ENCODE measurements at places on chromosomes 5 and 9.

GRCh38 chr5:54120473-54120872 is 189.9 kb downstream of the ARL15 start:
- DNase-seq: no peak

- no peak for DNase-seq
These were observed 59.0 kb downstream of the USP20 start for GRCh38 chr9:129894120-129894823.

- DNase-seq: no peak
These were observed 325.6 kb downstream of the PRELID2 start for GRCh38 chr5:145509336-145510136.

DNA sequence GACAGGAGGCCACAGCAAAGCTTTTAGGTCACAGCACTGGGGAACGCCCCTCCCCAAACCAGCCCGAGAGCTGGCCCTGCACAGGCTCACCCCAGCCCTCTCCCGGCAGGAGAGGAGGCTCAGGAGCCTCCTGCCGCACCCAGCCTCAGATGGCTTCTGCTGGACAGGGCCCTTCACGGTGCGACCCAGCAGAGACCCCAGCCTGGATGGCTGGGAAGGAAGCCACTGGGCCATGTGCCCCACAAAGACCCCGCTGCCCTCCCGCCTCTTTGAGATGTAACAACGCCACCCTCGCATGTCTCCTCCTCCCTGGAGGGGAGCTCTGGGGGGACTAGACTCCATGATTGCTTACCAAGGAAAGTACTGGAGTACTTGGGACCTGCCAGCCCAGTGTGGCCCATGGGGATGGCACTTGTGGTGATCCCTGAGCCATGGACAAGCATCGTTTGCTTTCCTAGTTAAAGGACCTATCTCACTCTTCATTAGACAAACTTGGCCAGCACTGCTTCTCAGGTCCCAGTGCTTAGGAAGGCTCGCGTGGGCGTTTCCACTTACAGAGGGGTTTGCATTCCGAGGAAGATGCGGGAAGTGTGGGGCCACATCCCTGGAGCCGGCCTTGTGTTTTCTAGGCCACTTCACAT is 9.0 kb downstream of the MYMK start:
- no peak for DNase-seq

- no peak for DNase-seq
These were observed 314.5 kb upstream of the RFX3 start for GRCh38 chr9:3840311-3840710.

DNA sequence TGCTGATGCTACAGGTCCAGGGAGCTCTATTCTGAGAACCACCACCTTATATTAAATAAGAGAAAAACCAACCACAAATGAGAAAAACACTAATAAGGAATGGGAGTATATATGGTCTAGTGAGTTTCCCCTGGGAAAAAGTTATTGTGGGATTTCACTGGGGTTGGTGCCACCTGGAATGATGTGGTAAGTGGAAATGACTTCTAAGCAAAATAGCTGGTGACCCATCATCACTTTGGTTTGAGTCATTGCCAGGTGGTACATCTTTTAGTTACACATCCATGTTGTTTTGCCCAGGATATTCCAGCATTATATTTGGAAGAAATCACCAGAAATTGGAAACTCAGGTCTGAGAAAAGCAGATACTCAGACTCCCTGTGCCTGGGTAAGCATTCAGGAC is 437.3 kb downstream of the DTWD2 start:
- DNase-seq: no peak

GRCh38 chr5:112735702-112736101 is 2.0 kb upstream of the APC start:
- no peak for DNase-seq

DNA sequence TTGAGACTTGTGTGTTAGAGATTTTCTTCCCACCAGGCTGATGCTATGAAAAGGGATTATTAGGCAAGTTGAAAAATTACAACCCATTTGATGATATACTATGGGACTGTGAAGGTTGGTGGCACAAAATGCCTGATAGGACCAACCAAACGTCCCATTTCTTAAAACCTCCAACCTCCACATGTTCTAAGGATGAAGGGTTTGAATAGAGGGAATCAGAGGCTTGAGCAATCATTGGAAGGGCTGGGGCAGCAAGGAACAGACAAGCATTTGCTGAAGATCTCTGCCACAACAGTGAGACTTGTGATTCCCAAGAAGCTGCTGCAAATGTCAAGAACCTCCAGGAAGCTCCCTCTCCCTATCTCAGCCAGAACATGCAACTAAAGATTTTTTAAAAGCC is 283.1 kb downstream of the ELAVL2 start:
- no peak for DNase-seq

- no peak for DNase-seq
These were observed 298.0 kb downstream of the DOCK8 start for GRCh38 chr9:512555-513272.

GRCh38 chr5:132411304-132412013 is 41.9 kb downstream of the SLC22A5 start:
- peak; percentile 43 for DNase-seq

DNA sequence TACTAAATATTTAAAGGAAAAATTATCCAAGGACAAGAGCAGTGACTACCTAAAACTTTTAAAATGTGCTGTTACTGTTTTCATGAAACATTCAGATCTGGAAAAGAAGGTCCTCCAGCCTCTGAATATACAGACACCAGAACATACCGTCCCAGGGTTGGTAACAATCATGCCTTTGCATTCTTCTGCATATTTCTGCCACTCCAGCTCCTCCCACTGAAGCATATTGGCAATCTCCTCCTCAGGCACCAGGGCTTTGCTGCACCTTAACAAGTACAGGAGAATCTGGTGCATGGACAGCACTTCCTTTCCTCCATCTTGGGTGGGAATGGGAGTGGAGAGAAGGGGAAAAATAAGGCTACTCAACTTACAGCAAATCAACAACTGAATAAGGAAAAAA is 60.0 kb downstream of the DROSHA start:
- no peak for DNase-seq

GRCh38 chr5:54073735-54074134 is 236.6 kb downstream of the ARL15 start:
- no peak for DNase-seq

DNA sequence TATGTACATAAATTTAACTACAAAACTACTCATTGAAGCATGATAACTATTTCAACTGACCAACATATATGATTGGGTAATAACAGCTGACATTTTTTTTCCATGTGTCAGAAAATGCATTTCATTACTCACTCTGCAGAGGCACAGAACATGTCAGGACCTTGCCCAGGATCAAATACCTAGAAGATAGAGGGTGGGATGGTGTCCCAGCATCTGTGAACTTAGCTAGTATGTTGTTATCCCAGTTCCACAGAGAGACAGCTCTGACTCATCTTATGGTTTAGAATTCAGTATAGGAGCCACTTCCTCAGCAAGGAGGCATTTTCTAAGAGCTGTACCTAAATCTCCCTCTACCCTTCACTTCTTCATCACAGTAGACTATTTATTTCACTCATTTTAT is 1198.6 kb upstream of the ACO1 start:
- no peak for DNase-seq

DNA sequence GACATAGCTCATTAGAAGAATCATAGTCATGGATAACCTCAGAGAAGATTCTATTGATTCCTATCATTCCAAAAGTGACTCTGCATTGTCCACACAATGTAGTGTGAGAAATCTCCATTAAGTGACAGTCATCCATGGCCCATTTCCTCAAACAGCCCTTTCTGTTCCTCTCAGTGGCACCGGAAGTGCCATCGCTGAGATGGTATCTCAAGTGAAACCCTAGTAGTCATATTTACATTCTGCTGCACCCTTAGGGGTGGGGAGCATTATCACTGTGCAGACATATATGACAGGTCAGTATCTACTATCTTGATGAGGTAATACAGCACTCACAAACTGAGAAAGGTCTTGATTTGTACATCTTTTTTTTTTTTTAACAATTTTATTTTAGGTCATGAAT is 55.4 kb upstream of the MIER3 start:
- no peak for DNase-seq

- DNase-seq: no peak
These were observed 4.2 kb upstream of the TSC1 start for GRCh38 chr9:132948482-132949050.

GRCh38 chr9:85248514-85249312 is 493.0 kb downstream of the AGTPBP1 start:
- no peak for DNase-seq

DNA sequence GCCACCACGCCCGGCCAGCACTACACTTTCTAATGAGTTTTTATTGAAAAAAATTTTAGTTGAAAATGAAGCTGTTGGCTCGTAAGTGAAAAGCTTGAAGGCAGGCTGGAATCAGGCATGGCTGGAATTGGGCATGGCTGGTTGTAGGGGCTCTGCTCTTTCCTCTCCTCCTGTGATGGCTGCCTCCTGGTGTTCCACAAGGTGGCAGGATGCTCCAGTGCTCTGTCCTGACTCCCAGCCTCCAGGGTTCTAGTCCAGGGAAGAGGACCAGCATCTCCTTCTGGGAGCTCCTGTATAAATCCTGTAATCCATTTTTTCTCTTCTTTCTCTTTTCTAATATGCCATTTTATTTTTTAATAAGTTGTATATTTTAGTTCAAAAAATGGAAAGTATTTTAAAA is 57.2 kb upstream of the DHFR start:
- DNase-seq: no peak

- no peak for DNase-seq
These were observed 163.8 kb upstream of the KLF4 start for GRCh38 chr9:107653263-107653821.

DNA sequence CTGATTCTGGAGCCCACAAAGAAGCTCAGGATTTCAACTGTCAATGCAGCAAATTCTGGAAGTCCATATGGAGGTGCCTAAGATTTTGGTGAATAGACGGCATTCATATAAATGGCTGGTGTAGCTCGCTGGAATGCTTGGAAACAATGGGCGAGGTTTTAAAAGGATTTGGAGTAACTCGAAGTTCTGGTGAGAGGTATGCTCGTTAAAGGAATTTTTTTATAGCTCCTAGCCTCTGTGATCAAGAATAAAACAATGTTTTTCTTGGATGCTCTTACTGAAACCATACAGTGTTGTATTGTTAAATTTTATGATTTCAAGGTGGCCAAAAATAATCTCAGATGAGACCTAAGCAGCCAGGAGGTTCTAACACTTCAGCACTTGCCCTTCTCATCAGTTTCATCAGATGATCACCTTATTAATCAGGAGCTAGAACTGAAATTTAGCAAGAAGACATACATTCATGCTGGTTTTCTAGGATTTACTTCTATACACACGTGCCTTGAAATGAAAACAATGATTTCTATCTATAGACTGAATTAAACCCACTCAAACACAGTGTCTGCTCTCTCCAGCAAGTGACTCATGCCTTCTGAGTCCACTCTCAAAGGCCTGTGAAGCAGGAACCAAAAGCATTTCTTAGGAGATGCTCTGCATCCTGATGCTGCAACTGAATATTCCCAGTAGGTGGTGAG is 79.2 kb downstream of the OTULIN start:
- DNase-seq: no peak

- DNase-seq: no peak
These were observed 1.3 kb downstream of the SH3RF2 start for GRCh38 chr5:145937432-145938250.

DNA sequence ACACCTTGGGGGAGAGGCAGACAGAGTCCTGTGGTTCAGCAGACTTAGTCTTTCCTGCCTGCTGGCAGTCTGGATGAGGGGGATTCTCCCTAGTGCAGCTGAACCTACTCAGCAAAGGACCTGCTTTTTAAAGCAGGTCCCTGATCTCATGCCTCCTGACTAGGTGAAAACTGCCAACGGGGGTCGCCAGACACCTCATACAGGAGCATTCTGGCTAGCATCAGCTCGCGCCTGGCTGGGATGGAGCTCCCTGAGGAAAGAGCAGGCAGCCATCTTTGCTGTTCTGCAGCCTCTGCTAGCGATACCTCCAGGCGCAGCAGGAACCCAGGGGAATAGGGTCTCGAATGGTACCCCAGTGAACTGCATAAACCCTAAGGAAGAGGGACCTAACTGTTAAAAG is 225.2 kb downstream of the CDH9 start:
- DNase-seq: no peak

GRCh38 chr5:154248691-154249090 is 58.2 kb downstream of the GALNT10 start:
- no peak for DNase-seq

GRCh38 chr5:82100303-82101077 is 128.7 kb downstream of the ATG10 start:
- DNase-seq: no peak

DNA sequence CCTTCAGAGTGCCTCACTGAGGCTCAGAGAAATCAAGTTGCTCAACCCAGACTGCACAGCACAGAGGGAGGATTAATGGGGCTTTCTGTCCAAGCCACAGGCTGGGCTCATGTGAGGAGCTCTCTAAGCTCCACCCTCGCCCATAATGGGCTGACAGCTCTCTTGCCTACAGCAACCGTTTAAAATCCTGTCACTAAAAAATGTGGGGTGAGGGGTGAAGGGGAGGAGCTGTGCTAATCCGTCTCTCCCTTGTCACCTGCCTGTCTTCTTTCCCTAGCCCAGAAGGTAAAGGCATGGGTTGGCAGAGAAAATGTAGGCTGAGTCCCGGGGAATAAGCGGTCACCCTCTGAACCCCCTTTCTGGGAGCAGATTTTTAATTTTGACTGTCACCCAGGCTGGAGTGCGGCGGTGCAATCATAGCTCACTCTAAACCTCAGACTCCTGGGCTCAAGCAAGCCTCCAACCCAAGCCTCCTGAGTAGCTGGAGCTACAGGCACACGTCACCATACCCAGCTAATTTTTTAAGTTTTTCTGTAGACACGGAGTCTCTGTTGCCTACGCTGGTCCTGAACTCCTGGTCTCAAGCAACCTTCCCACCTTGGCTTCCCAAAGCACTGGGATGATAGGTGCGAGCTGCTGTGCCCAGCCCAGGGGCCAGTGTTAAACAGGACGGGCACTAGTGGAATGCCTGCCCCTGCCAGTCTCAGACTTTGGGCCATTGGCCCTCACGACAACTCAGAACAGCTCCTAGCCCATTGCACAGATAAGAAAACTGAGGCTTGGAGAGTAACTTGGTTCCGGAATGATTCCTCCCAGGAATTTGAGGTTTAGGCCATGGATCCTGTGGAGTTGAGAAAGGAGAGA is 89.5 kb downstream of the LMX1B start:
- DNase-seq: no peak

- no peak for DNase-seq
These were observed 19.3 kb upstream of the PPP2CA start for GRCh38 chr5:134245101-134245604.

GRCh38 chr5:16690243-16690852 is 73.6 kb upstream of the RETREG1 start:
- DNase-seq: no peak

GRCh38 chr5:24591426-24591825 is 53.4 kb downstream of the CDH10 start:
- no peak for DNase-seq

DNA sequence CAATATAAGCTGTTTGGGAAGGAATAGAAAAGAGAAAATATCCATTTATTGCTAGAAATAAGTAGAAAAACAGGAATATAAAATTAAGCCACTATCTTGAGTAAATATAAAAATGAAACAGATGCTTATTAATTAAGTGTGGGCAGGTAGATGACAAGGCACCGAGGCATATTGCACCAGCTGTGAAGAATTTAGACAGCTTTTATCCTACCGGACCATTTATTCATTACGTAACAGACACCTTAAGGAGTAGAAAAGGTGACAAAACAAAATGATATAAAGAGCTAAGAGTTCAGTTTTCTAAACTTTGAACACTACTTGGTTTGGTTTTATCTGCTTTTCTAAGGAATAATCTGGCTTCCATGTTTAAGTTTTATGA is 404.1 kb downstream of the PTPRD start:
- no peak for DNase-seq

- no peak for DNase-seq
These were observed 4.5 kb upstream of the PLPP6 start for GRCh38 chr9:4657426-4658159.

Data from T-cell (primary cell).